Pancreas (tissue), 10 donors: ENCODE measurements at places on chromosomes 13 and 19. TPM values are rescaled to one million over a fixed set of nuclear protein-coding genes. Genes with fewer than 3 reads are reported as not detected.

LILRB1 gene
- polyA plus RNA-seq = 0.56 TPM

SMAD9 gene
- 0.68 TPM for polyA plus RNA-seq

CDX2 gene
- polyA plus RNA-seq = 3.5 TPM

FFAR2 gene
- polyA plus RNA-seq = 2.5 TPM

SIGLEC8 gene
- polyA plus RNA-seq = 0.19 TPM

TINCR gene
- polyA plus RNA-seq = 0.85 TPM

LYL1 gene
- 2.6 TPM for polyA plus RNA-seq

CACTIN gene
- polyA plus RNA-seq = 27.2 TPM

ZNF665 gene
- polyA plus RNA-seq = 1.9 TPM

PDE4A gene
- polyA plus RNA-seq = 5.0 TPM

IGSF23 gene
- 1.1 TPM for polyA plus RNA-seq

PEAK3 gene
- 0.07 TPM for polyA plus RNA-seq

UBE2L5 gene
- not detected for polyA plus RNA-seq

PRX gene
- polyA plus RNA-seq = 3.2 TPM

ZFP28 gene
- polyA plus RNA-seq = 4.7 TPM

CYP4F12 gene
- 6.1 TPM for polyA plus RNA-seq

CNN1 gene
- polyA plus RNA-seq = 38.8 TPM

TSSK6 gene
- polyA plus RNA-seq = 2.5 TPM

RFPL4A gene
- polyA plus RNA-seq = not detected
